ENCODE measurements at places on chromosomes 2 and 18. TPM values are rescaled to one million over a fixed set of nuclear protein-coding genes. Genes with fewer than 3 reads are reported as not detected.

The VIT gene
- not detected for total RNA-seq

The COL5A2 gene
- 0.64 TPM for total RNA-seq

The CEP68 gene
- total RNA-seq, result 11.1 TPM

The EIF4E2 gene
- total RNA-seq, result 73.3 TPM

The CCDC150 gene
- total RNA-seq, result 19.1 TPM

The ASB1 gene
- 31.2 TPM for total RNA-seq

The LRP1B gene
- not detected for total RNA-seq
